ENCODE measurements at places on chromosomes 3 and 15.

GRCh38 chr3:134299185-134299887 is 48.7 kb upstream of the RYK start:
- peak; percentile 37 for DNase-seq

- no peak for DNase-seq
These were observed 79.9 kb upstream of the PEX5L start for GRCh38 chr3:180116658-180117057.

DNA sequence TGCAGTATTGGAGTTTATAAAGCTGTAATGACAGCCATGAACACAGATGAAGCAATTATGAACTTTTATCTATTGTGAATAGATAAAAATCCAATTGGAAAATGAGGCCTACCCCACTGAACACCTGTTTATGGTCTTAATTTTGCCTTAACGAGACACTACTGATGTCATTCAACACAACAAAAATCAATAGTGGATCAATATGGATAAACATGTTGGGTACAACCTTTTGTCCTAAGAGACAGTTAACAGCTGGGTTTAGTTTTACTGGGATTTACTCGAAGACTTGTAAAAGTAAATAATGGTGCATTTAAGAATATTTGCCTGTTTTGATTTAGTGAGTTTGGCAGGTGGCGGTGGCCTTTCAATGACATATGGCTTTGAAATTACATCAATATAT is 217.8 kb downstream of the NR1D2 start:
- DNase-seq = no peak

GRCh38 chr15:52234596-52235541 is 43.7 kb upstream of the GNB5 start:
- no peak for DNase-seq

- DNase-seq = no peak
These were observed 651.4 kb upstream of the NECTIN3 start for GRCh38 chr3:110420158-110420641.

DNA sequence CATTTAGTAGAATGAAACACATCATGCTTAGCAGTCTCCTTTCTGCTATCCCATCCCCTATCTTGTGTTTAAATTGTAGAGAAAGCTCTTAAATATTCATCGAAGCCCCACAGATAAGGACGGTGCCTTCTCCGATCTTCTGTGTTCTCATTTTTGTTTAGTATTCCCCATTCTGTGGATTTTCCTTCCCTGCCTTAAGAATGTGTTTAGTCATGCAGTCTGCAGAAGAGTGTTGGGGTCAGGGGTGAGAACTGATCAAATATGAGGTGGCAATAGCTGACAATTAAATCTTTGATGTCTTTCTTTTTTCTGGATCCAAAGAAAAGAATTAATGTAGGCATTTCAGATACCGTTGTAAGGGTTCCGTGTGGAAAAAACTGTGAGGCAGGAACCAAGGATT is 9.3 kb upstream of the ANKUB1 start:
- DNase-seq = no peak

GRCh38 chr3:122298239-122298638 is 26.8 kb upstream of the CSTA start:
- DNase-seq = no peak

DNA sequence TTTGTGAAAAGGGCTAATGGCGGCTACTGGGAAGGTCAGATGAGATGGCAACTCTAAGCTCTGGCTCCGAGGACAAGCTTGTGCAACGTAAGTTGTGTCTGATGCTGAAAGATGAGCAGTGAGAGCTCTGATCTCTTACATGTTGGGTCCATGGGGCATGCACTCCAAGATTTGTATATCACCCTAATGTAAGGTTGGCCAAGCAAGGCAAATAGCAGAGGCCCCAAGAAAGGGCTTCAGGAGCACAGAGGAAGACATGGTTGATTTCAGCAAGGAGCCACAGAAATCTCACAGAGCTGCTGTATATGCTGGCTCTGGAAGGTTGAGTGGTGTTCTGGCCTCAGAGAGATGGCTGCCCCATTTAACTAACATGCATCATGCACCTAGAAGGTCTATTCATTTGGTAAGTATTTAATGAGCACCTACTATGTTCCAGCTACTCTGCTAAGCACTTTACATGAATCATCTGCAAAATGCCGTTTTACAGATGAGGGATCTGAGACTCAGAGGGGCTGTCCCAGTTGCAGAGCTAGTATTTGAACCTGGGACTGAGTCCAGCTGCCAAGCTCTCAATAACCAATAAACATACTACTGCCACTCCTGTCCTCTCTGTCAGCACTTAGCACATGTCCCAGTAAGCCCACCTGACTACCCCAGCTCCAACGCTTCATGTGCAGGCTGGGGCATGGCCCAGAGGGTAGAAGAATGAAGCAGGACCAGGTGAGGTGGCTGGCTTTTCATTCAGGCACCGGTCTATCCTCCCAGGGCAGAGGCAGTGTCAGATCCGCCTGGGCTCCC is 27.8 kb upstream of the ATP2B2 start:
- no peak for DNase-seq

GRCh38 chr3:182671942-182672341 is 121.4 kb upstream of the ATP11B start:
- peak; percentile 6 for DNase-seq

GRCh38 chr3:101256511-101256910 is 63.9 kb downstream of the IMPG2 start:
- no peak for DNase-seq

GRCh38 chr15:46296797-46297196 is 662.0 kb downstream of the SQOR start:
- no peak for DNase-seq

DNA sequence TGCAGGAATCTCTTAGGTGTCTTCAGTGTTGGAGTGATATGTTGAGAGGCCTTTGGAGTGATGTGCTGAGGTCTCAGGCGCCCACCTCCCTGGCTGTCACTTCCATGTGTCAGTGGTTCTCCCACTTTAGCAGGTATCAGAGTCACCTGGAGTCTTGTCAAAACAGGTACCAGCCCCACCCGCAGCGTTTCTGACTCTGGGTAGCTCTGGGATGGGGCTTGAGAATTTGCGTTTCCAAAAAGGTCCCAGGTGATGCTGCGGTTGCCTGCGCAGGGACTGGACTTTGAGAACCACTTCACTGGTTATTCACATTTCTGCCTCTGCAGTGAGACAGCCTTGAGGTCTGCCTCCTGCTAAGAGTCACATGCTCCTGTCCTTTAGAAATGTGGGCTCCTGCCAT is 15.5 kb downstream of the UMPS start:
- no peak for DNase-seq

DNA sequence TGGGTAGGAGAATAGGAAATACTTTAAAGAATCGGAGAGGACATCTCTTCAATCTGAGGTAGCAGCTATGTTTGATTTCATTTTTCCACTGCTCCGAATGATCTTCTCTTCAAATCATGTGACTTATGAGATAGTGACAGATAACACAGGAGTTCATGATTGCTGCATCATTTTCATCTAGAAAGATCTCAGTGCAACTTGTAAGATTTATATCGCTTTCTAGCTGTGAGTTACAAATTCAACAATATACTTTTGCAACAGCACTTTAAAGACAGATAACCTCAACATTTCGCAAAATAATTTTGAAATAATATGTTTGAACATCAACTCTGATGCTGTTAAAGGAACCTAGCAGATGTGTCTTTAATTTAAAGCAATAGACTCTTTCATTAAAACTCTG is 99.9 kb upstream of the CCDC80 start:
- no peak for DNase-seq

DNA sequence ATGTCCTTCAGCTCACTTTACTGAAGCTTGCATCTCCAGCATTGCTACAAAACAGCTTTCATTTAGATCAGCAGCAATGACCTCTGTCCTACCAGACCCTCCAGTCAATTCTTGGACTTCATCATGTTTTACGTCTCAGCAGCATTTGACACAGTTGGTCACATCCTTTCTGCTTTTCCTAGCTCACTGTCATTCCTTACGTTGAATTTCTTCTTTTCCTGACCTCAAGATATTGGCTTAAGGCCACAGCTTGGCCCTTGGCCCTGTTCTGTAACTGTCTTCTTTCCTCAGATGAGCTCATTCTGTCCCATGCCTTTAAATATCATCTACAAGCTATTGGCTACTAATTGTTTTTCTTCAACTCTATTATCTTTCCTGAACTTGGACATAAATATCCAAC is 576.2 kb upstream of the KCNMB2 start:
- DNase-seq = no peak

DNA sequence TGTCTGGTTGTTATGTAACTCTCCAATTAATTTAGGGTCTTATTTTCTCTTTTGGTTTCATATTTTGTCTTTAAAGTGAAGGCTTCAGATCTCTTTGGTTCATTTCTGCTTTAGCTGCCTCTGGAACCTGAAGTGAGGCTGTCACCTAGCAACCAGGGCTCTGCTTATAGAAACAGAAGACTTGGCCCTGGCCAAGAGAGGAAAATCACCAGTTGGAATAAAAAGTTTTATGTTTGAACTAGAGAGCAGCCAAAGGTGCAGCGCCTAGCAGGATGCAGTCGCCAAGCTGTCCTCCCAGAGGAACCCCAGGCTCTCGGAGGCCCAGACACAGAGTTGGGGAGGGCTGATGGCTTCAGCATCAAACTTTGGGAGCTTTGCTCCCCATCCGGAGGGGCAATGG is 41.1 kb downstream of the LYZL4 start:
- DNase-seq = peak; percentile 1

DNA sequence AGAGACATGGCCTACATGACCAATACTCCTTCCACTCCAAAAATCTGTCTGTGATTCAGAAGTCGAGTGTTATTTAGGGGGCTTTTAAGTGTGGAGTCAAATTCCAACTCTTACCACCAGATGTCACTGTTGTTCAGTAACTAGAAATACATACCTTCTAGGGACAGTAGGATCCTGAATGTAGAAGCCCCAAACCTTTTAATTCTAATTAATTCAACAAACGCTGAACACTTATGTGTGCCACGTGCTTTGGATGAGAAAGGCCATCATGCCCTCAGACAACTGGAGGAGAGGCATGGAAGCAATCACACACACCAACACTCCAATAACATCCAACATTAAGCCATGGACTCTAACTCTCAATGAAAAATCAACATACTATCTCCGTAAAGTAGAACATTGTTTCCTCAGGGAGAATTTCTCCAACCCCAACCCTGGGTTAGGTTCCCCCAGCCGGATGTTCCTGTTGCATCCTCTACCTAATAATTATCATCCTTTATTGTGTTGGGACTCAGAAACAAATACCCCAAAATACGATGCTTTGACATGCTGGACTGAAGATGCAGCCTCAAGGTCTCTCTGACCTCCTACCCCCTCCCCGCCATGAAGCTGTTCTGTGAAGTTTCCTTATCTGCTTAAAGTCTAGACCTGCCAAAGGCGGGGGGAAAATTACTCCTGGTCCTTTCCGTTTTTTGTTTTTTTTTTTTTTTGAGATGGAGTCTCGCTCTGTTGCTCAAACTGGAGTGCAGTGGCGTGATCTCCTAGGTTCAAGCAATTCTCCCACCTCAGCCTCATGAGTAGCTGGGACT is 8.0 kb upstream of the CCDC13 start:
- peak; percentile 24 for DNase-seq

GRCh38 chr3:8837162-8837561 is 67.7 kb upstream of the OXTR start:
- DNase-seq = no peak

GRCh38 chr3:124846189-124846588 is 41.0 kb downstream of the ITGB5 start:
- no peak for DNase-seq

GRCh38 chr15:89893027-89893426 is 767 bp downstream of the AP3S2 start:
- DNase-seq = no peak

Data from COR-L47 (cell line).